ENCODE measurements at places on chromosomes 3 and 15.
A peak's percentile ranks its signal among the peaks of the same experiment; 100 is the strongest.

- no peak for DNase-seq
Measured at GRCh38 chr15:92822216-92823144, 77.6 kb upstream of the CHD2 start.

DNA sequence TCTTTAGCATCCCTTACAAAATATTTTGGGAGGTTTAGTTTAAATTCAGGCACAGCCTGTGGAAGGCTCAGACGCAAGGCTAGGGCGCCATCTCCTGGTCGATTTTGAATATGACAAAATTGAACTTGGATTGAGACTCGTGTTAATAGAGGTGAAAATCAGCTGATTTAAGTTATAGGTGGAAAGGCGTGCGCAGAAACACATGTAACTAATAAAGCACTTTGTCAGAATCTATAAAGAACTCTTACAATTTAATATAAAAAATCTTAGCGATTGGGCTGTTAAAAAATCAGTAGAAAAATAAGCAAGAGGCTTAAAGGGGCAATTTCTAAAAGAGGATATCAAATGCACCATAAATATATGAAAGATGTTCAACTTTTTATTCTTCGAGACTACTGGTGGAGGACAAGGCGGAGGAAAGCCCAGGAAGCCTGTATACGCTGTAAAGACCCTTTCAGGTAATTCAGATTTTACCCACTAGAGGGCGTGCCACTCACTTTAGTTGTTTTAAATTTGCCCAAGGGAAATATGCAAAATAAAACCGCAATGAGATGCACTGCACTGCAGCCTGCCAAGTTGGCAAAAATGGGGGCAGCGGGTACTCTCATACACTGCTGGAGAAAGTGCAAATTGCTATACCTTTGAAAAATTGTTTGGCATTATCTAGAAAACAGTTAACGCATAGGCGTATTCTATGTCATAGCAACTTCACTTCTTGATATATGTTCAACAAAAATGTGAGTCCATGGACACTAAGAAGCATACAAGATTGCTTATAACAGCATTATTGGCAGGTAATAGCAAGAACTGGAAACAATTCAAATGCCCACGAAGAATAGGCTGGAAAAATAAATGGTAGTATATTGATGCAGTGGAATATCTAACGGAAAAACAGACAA is 64.7 kb downstream of the SLC30A4 start:
- no peak for DNase-seq

- DNase-seq = peak; percentile 45
Measured at GRCh38 chr15:99100245-99101173, 4.4 kb upstream of the SYNM start.

GRCh38 chr15:60079210-60079609 is 75.1 kb downstream of the FOXB1 start:
- DNase-seq = no peak

DNA sequence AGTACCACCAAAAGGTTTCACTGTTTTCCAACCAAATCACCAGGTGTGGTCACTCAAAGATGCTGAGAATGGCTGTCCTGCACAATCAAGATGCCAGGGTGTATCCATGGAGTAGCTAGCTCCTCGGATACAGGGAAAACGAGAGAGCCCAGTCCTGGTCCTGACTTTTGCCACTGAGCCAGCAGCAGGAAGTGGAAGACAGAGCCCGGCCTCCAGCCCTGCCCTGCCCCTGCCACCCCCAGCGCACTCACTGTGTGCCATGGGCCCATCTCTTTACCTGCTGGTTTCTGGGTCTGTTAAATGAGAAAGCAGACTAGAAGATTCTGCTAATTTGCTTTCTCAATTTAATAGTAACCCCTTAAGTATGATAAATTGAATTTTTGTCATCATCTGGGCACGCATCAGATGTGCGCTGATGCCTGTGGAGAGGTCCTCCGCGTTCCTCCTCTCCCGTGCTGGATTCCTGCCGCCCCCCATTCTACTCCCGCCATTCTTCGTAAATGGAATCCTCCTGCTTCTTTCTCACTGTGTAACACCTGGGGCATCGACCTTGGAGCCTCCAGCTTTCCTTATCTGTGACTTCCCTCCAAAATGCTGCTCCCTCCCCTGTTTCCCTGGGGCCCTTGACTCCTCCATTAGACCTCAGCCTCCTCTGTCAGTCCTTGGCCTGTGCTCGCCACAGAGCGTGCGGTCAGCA is 18.0 kb downstream of the TNFAIP8L3 start:
- DNase-seq = no peak

GRCh38 chr3:84960581-84960980 is 1.8 kb downstream of the CADM2 start:
- DNase-seq = no peak

GRCh38 chr3:43786102-43786501 is 95.4 kb downstream of the ABHD5 start:
- DNase-seq = no peak

DNA sequence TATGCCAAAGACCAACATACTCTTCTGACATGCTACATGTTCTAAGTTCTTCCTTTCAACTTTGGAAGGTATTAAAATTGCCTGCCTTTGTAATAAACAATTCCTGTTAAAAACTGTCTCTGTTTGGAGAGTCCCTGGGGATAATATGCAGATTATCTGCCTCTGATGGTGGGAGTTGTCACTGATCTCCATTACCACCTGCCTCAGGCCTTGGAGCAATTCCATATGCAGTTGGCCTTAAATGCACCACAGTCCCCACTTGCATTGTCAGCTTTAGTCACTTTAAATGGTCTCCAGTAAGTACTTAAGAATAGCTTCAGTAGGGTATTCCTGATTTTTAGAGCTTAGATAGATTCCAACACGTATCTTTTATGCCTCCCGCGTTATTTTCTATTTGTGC is 121.1 kb upstream of the GOLIM4 start:
- DNase-seq = no peak

DNA sequence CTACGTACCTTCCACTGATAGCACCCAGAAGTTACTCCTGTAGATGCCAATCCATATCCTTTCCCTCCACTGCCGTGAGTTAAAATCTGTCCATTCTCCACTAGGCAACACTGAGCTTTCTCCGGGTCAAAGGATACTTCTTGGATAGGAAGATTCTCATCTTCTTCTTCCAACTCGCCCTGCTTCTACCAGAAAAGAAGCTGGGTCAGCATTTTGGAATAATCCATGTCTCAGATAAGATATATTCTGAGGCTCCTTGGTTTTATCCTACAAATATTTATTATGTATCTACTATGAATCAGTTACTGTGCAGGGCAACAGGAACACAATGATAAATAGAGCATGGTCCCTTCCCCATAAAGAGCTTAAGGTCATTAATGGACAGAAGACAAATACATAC is 89.2 kb downstream of the FBXL22 start:
- DNase-seq = no peak

DNA sequence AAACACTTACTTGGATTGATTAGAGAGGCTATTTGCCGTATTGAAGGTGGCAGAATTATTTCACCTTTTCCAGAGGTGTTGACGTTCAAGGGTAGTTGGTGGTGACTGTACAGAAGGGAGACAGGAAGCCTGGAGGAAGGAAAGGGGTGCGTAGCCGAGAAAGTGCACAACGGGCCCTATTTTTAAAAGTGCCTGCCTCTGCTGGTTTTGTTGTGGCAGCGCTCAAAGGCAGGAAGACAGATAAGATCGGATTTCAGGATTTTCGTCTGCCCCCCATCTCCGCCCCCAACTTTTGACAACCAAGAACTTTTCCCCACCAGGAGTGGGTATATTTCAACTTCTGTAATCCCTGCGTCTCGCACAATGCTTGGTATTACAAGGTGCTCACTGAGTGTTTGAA is 38.5 kb downstream of the SMAD3 start:
- DNase-seq = no peak

- DNase-seq = no peak
Measured at GRCh38 chr3:98029083-98029482, 6.0 kb downstream of the GABRR3 start.

GRCh38 chr15:81911022-81911971 is 134.5 kb downstream of the MEX3B start:
- no peak for DNase-seq

DNA sequence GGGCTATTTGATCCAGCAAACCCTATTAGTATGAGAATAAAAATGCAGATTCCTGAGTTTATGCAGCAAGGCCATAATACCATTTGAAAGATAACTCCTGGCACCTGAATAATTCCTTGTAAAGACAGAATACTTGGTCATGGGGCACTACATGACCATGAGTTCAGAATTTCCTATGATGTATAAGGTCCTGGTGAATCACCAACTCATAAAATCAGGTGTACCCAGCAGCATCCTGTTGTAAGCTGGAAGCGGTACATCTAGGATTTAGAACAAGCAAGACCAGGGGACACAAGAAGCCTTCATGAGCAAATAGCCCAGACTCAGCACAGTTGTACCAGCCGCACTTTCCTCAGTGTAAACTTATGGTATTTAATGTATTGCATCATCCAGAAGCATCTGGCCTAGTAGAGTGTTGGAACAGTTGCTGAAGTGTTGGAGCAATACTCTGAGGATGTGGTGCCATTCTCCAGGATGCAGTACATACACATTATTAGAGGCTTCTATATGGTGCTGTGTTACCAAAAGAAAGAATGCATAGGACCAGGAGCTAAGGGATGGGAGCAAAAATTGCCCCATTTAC is 233.4 kb downstream of the SQOR start:
- DNase-seq = no peak

GRCh38 chr3:147619921-147620560 is 210.9 kb downstream of the ZIC1 start:
- DNase-seq = no peak

GRCh38 chr3:177119829-177120228 is 77.5 kb downstream of the TBL1XR1 start:
- DNase-seq = no peak

DNA sequence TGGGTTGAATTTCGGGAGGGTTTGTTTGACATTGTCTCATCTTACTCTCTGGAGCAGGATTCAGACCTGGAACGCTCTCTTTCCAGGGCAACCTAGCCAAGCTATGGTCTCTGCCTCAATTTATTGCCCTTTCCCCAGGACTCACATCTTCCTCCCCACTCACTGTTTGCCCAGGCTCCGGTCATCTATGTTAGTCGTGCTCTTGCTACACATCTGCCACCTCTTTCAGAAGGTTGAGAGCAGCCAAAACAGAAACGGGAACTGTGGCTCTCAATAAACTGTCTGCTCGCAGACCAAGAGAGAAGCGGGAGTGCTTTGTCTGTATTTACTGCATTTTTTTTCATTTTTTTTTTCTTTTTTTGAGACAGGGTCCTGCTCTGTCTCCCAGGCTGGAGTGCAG is 81.6 kb downstream of the ST6GAL1 start:
- no peak for DNase-seq

DNA sequence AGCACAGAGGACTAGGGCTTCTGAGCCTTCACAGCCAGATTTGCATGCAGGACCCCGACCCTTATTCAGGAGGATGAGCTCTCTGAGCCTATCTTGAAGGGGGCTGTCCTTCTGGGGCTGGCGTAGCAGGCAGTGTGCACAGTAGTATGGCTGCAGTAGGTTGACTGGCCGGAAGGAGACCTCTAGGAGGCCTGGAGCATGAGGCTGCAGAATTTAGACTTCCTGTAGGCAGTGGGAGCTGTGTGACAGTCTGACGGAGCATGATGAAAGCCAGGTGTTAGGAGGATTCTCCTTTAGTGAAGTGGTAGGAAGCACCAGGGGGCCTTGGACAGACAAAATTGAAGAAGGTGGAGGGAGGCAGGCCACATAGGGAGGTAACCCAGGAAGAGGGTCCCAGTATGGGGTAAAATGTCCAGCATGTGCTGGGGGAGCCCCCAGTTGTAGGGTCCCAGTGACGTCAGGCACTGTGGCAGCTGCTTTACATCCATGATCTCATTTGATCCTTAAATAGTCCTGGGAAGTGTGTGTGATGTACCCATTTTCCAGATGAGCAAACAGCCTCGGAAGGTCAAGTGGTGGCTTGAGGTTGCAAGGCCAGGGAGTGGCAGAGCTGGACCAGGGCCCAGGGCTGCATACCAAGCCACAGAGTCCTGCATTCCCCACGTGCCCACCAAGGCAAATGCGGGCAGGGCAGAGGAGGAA is 36.1 kb downstream of the SPSB4 start:
- DNase-seq = no peak

- no peak for DNase-seq
Measured at GRCh38 chr3:178538056-178538455, 1.8 kb downstream of the KCNMB2 start.

DNA sequence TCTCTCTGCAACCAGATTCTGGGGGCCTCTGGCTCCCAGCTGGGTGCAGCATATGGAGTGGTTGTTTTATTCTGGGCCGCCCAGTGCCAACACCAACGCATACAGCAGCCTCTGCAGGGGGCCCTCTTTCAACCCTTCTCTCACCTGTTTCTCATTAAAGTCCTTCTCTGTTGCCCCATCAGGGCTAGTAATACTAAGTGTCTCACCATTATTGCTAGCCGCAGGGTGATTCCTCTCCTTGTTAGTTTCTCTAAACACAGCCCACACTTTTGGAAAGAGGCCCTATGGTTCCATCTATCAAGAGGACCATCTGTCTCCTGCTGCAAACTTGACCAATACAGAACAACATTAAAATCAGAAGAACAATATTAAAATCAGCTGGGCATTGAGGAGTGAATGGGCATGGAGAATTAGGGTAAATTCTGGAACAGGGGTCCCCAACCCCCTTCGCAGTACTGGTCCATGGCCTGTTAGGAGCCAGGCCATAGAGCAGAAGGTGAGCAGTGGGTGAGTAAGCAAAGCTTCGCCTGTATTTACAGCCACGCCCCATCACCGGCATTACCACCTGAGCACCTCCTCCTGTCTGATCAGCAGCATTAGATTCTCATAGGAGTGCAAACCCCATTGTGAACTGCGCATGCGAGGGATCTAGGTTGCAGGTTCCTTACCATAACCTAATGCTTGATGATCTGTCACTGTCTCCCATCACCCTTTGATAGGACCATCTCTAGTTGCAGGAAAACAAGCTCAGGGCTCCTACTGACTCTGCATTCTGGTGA is 36.5 kb downstream of the ALS2CL start:
- no peak for DNase-seq

GRCh38 chr3:47865192-47865591 is 62.3 kb downstream of the DHX30 start:
- no peak for DNase-seq

DNA sequence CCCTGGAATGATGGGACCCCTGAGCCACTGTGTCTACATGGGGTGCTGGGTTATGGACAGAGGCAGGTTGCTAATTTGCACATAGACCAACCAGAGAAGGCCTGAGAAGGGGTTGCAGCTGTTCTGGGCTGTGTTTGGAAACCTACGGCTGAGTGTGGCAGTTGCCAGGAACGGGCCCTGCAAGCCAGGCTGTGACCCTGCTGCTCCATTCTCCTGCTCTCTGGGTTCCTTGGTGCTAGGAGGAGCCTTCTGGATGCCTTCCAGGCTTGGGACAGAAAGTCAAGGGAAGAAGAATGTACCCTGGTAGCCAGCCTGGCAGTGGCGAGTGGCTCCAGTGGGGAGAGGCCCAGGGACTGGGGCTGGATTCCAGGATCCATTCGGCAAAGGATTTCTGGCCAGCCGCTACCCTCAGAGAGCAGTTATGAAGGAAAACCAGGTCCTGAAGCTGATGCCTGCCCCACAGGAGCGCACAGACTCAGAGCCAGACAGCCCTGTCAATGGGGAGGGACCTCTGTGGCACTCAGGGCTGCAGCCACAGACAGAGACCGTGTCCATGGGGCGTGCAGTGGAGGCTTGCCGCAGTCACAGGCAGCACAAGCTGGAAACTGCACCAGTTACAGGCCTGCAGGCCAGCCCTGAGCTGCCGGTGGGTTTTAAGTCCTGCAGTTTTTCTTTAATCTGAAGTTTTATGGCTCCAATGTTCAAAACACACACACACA is 55.1 kb upstream of the ACAD9 start:
- DNase-seq = no peak

GRCh38 chr15:95129574-95129973 is 898.2 kb downstream of the MCTP2 start:
- DNase-seq = no peak

Data from GOT3 (cell line).